ENCODE measurements at places on chromosomes 6 and 20.

DNA sequence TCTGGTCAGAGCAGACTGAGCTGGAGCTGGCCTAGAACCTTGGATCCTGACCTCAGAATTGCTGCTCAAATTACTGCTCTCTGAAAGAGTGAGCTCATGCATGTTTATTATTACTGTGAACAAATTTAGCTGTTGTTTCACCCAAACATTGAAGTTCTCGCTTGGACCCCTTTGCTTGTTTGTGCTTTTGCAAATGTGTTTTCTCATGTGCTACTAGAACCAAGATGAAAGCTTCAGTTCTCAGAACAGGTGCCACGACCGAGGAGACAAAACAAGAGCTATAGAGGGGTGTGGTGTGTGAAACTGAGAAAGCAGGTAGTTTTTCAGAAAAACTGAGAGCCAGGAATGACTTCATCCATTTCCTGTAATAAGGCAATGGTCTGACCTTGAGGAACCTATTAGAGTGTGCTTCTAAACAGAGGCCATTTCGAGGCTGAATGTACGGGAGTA is 50.0 kb upstream of the ESR1 start:
- DNase-seq = peak; percentile 16

- peak; percentile 9 for DNase-seq
Measured at GRCh38 chr20:62030834-62031434, 34.7 kb downstream of the TAF4 start.

- DNase-seq = no peak
Measured at GRCh38 chr20:23126281-23127061, 40.3 kb upstream of the CD93 start.

DNA sequence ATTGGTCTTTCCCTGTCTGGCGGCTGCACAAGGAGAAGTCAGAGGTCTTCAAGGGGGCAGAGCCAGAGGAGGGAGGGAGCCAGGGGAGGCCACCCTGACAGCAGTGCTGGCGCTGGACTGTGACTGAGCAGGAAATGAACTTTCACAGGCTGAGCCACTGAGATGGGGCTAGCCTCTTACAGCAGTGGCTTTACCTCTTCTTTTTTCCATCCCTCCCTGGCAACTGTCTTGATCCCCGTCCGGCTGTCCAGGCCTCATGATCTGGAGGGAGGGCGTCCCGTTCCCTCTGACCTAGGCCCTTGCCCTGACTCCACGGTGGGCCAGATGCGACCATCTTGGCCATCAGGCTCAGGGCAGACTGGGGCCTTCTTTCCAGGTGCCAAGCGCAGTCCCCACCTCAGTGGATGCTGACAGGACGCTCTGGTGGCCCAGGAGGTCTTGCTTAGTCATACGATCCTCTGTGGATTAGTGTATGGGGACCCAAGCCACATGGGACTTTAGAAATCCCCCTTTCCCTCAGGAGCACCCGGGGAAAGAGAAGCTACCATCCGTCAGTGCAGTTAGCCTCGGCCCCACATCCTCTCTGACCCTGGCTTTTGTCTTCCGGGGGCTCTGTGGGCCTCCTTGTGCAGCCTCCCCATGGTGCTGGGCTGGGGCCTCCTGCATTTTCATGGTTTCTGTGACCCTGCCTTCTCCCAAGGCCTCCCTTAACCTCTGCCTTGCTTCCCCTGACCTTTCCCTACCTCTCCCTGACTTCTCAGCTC is 57.4 kb upstream of the CCDC167 start:
- DNase-seq = no peak

GRCh38 chr6:87913974-87914373 is 133.7 kb upstream of the SPACA1 start:
- DNase-seq = no peak

DNA sequence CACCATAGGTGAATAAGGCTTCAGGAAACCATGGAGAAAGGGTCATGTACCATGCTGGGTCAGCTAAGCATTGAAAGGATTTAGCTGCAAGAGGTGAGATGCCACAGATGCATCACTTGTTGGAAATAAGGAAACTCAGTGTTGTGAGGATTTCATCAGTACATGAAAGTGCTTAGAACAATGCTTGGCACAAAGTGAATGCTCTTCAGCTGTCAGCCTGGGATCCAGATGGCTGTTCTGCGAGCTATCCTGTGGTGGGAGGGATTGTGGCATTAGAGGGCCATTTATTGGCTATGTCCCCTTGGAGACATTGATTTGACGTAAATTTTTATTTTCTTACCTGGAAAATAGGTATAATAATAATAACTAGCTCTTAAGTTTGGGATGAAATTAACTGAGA is 53.0 kb downstream of the ELOVL2 start:
- DNase-seq = no peak

DNA sequence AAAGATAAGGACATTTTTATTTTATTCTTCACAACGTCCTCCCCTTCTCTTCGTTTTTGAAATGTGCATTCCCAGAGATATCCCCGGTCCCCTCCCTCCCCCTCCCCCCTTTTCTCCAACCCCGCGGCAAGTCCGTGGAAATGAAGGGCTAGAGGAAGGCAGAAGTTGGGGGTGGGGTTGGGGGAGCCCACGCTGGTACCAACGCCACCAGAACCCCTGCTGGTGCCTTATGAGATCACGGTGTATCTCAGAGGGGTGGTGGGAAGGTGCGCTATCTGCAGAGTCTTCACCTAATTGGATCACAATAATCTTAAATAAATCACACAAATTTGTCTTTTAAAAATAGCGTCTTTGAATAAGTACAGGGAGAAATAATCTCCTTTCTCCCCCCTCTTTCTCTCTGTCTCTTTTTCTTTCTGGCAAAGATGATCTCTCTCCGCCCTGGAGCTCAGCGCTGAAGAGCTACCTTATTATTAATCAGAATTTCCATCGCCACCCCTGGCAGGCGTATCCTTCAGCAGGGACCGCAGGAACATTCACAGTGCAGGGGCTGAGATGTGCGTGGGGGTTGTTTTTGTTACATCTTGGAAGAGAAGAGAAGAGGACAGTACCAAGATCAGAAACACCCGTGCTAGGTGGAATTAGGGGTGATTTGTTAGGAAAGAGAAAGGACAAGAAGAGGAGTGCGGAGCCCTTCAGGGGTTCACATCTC is 915 bp downstream of the CLVS2 start:
- no peak for DNase-seq

DNA sequence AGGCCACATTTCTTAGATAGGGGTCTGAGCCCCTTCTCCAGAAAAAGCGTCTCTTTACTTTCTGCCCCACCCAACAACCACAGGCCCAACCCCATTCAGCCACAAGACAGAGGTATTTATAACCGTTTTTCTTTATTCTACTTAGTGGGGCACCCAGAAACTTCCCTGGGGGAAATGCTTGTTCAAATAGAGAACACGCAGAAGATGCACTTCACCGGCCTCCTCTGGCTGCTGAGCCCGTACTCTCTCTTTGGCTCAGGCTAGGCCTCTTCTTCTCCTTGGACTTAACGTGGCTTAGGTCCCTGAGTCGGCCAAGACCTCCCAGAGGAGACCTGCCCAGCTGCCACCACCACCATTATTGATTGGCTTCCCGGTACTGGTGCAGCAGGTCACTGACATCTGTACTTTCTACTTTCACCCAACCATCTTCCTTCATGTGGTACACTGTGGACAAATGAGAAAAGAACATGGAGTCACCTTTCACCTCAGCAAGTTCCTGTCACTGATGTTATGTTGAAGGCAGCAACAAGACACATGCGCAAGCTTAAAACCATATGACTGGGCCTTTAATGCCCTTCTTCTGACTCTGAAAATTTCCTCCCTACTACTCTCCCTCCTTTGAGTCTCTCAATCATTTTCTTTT is 2.2 kb upstream of the TAP2 start:
- DNase-seq = peak; percentile 29

All from activated naive CD4-positive, alpha-beta T cell treated with Interleukin-2 at 50 U/mL for 16 hours (primary cell).